ENCODE measurements at places on chromosomes 7 and 10. TPM values are rescaled to one million over a fixed set of nuclear protein-coding genes. Genes with fewer than 3 reads are reported as not detected.

- DNase-seq = no peak
Observed at GRCh38 chr7:15085366-15085765, 182.8 kb upstream of the DGKB start.

- no peak for DNase-seq
Observed at GRCh38 chr7:118478931-118479330, 254.4 kb downstream of the ANKRD7 start.

DNA sequence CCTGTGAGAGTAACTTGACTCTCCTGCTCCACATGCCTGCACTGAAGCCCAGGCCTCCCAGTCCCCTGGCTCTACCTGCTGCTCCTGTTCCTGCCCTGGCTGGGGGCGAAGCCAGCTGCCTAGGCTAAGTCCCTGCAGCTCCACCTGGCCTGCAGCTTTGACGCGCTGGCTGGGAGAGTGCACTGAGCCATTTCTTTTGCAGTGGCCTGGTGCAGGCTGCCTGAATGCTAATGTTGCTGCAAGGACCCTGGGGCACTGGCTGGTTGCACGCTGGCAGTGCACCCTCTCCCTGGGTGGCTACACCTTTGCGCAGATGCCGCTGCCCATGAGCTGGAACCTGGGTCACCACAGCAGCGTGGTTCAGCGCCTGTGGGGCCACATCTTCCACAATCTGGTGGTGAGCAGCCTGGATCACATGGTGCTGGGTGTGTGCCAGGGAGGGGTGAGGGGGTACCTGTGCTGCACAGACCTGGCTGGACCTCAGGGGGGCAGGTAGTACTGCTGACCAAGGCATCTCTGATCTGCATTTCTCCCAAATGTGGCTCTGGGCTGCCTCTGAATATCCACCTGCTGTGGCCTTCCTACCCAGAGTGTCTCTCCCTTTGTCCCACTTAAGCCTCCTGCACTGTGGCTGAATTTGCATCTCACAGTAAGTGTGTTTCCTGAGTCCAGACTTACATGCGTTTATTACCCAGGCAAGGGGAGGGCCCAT, 20.0 kb downstream of the IMPDH1 start:
- no peak for DNase-seq

GRCh38 chr7:142248-142941, 50.0 kb upstream of the FAM20C start:
- no peak for DNase-seq

DNA sequence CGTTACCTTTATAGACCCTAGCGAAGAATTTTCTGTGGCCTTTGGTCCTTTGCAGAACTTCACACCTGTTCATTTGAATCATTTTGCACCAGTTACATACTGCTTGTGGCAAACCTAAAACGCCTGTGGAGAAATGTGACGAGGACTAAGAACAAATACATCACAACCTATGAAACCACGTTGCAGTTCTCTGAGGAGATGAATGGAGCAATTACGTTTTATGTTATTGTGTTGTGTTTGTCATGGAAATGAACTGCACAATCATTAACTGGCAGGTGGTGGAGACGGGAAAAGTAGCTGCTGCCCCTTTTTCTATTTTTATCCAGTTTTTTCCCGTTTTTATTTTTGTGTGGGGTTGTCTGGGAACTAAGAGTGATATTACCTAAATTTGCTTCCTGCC, 505.5 kb downstream of the SDK1 start:
- peak; percentile 24 for DNase-seq

ZPBP gene
- total RNA-seq = not detected

GRM3 gene
- not detected for total RNA-seq

Data from LHCN-M2 (cell line).